ENCODE measurements at places on chromosomes 12 and 14.

- no peak for DNase-seq
These were observed 8.3 kb downstream of the PYGL start for GRCh38 chr14:50936016-50936340.

DNA sequence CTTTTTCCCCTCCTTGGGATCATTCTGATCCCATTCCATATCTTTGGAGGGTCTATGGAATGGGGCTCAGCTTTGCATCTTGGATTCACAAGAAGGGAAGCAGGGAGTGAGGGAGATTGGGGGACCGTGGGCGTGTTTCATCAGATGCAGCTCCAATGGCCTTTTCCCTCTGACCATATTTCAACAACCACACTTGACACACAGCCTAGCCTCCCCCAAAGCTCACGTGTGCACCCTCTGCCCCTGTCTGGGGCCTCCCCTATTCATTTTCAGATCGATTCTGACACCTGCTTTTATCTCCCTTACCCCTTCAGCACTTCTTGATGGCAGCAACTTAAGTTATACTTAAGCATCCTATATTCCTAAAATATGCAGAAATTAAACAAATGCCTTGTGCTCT is 126.6 kb downstream of the CHST11 start:
- DNase-seq = no peak

DNA sequence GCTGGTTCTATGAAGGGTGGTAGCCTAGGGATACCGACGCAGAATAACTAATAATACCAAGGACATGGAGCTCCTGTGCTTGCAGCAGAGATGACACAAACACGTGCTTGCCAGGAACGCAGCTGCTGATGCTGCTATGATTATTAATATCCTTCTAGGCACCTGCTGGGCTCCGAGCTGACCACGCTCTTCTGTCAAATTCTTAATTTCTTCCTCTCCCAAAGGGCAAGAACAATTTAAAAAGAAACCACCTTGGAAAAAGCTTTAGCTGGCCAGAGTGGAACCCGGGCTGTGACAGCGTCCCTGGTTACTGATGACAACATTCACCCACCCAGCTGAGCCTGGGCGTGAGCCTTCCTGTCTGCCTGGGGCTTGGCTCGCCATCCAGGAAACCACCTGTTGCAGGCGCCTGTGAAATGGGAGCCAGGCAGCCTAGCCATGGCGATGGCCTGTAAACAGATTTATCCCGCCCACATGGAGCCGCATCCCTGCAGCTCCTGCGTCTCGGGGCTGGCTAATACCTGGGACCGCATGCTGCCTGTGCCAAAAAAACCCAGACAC is 28.8 kb downstream of the CLMN start:
- no peak for DNase-seq

DNA sequence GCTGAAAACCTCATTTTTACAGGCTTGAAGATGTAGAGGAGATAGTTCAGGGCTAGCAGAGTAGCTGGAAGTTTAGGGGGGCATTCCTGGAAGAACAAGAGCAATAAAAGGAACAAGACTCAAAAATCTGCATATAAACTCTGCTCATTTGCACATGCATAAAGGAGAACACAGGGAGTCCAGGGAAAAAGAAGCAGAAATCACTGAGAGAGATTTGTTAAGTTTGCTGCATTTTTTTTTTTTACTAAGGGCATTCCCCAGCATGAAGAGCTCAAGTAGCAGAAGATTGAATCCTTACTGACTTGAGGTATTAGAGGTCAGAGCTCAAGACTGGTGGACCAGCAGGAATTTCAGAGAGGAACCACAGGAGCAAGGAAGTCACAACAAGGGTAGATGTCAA is 28.2 kb upstream of the BCL11B start:
- no peak for DNase-seq

DNA sequence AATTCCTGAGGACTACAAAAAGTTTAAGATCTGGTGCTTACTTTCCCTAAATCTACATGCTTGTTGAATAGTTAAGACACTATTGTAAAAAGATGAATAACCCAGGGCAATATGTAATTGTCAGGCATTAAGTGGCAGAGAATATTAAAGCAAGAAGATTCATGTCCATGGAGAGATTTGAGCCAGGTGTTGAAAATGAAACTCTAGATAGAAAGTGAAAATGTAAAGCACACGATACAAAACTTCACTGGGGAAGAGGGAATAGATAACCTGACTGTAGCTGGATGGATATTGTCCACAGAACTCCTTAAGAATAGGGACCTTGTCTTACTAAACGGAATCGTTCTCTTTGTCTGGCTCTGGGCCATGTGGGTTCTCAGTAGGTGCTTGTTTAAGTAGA is 5.0 kb downstream of the CAND1 start:
- DNase-seq = no peak

DNA sequence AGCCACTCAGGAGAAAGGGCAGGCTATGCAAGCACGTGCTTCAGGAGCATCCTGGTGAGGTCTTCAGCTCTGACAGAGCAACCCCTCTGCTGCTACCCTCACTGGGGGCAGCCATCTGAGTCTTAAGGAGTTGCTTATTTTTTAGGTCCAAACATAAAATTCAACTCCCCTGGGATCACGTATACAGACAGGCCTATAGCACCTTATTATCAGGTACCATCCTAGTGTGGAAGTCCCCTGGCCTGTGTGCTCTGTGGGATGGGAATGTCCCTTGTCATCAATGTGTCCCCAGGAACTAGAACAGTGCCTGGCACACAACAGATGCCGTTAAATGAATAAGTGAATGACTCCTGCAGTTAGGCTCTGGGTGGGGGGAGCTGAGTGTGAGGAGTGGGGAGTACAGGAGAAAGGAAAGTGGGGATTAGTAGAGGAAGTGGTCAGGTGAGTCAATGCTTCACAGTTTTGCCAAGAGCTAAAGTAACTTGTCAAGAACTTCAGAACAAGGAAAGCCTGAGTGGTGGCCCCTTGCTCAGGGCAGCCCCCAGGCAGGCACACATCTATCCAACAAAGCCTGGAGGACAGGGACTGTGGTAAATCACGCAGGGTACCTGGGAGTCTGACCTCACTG is 33.5 kb downstream of the DAD1 start:
- DNase-seq = no peak

- no peak for DNase-seq
These were observed 18.3 kb downstream of the ADGRD1 start for GRCh38 chr12:130971925-130972585.

- no peak for DNase-seq
These were observed 23.2 kb upstream of the RAP1B start for GRCh38 chr12:68587448-68587873.

DNA sequence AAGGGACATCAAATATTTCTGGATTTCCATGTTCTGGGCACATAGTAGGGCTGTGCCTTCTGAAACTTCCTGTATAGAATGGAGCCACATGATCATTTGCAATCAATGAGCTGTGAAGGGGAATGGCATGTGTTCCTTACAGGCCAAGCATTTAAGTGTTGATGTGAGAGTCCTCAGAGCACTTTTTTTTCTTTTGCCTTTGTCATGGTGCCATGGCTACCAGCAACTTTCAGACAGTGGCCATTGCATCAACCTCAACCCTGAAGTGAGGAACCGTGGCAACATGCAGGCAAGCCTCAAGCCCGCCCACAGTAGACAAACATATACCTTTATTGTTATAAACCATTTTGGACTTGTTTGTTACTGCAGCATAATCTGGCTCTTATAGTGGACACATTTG is 948.1 kb downstream of the NRXN3 start:
- DNase-seq = no peak

GRCh38 chr14:93431036-93431670 is 414 bp downstream of the UNC79 start:
- no peak for DNase-seq

GRCh38 chr12:110466791-110467190 is 1.3 kb downstream of the GPN3 start:
- no peak for DNase-seq

DNA sequence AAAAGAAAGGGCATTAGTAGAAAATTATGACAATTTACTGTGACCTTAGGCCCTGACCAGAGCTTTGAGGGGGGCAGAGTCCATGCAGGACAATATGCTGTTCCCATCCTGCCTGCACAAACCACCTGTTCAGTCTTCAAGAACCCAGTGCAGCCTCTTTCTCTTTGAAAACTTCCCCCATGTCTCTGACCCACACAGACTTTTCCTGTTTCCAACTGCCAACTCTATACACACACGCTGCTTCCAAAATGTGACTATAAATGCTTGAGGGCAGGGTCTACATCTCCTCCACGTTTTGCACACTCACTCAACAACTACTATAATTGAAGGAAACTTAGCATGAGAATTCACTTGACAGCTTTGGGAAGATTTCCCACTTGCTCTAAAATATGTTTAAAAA is 36.6 kb upstream of the SYCP3 start:
- no peak for DNase-seq

GRCh38 chr12:85569261-85569660 is 266.9 kb downstream of the RASSF9 start:
- no peak for DNase-seq

DNA sequence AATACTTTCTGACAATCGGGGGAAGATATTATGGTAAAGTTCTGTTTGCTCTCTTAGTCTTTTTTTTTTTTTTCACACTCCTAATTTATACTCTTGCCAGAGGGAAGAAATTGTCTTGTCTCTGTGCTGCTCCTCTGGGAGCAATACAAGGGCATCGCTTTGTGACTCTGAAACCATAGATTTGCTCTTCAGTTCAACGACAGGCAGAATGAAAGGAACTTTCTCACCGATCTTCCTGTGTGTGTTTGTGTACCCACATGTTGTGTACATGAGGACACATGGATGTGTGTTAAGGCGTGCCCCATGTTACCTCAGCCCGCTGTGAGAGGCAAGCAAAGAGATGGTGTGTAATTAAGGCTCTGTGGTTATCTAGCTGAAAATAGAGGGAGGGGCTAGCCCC is 457.6 kb downstream of the EGLN3 start:
- DNase-seq = no peak

- no peak for DNase-seq
These were observed 71.6 kb downstream of the NT5DC3 start for GRCh38 chr12:103769240-103769945.

DNA sequence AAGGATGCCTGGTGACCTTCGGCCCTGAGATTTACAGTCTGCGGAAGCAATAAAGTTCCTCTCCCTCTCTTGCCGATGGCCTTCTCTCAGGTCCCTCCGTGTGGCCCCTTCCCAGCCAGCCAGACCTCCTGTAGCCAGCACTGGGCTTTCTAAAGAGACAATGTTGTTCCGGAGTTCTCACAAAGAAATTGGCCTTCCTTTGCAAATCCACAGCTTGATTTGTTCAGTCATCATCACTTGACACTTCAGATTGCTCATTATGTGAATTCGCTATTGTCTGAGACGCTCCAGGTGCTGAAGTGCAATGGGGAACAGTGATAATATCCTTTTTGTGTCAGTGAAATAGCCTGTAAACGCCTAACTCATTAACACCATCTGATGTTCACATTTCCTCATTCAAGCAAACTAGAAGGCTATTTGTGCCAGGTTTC is 43.7 kb upstream of the GPHB5 start:
- no peak for DNase-seq

- DNase-seq = no peak
These were observed 4.3 kb downstream of the SLC2A14 start for GRCh38 chr12:7868391-7868790.

DNA sequence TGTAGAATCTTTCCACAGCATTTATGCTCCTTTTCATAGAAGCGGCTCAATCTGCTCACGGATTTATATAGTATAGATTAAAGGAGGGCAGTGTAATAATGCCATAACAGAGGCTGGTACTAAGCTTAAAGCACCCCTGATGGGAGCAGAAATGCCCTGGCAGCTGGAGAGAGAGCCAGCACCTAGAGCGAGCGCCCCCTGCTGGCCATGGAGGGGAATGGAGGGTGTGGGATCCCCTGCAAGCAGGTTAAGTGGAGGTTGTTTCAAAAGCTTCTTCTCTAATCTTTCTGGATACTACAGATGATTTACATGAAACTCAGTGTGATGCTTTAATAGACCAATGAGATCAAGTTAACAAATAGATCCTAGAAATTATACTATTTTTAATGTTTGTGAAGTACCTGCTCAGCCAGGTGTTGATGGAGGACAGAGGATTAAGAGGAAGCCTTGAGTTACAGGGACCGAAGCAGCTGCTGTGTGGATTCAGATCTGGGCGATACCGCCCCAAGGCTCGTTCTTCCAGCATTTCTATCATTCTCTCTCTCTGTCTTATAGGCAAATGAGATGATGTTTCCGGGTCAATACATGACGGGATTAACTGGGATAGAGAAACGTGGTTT is 1519.3 kb upstream of the TMEM132C start:
- DNase-seq = peak; percentile 53

GRCh38 chr14:99946652-99947489 is 118.4 kb upstream of the EVL start:
- no peak for DNase-seq
